ENCODE measurements at places on chromosomes 12 and 14.
A peak's percentile ranks its signal among the peaks of the same experiment; 100 is the strongest.

DNA sequence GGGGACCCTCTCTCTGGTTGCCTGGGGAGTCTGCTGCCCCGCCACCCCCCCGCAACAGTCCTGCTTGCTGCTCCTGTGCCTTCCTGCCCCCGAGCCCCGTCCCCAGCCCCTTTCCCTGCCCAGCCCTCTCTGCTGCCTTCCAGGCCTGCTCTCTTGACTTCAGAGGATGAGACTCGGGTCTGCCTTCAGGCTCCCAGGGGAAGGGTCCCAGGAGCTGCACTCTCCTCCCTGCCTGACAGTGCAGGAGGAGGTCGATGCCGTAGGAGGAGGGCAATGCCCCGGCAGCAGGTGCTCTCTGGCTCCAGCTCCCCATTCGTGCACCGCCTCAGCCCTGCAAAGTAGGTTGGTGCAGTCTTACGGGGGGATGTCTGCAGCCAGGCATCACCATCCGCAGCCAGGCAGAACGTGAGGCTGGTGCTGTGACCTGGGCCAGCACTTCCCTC, 185.1 kb upstream of the C14orf180 start:
- DNase-seq, result no peak

DNA sequence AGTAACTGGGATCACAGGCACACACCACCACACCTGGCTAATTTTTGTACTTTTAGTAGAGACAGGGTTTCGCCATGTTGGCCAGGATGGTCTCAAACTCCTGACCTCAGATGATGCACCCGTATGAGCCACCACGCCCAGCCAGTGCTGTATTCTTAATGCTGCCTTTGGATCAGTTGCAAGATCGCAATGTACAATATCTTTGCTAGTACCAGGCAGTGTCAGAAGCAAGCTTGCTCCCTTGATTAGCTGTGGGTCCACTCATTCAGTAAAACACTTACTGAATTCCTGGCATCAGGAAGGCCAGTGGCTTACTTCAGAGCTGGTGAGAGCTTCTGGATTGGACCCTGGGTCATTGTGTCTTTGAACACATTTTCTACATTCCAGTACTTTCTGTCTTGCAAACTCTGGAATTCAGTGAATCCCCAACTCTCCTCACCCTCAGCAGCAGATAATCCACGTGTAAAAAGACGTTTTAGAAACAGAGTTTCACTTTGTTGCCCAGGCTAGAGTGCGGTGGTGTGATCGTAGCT, 1183.7 kb downstream of the AACS start:
- DNase-seq, result no peak

GRCh38 chr12:56630180-56630632, at the start of gene BAZ2A:
TSS of gene BAZ2A (minus strand) at chr12:56630326. CDS start at chr12:56617530, 12,796 bp downstream.
- DNase-seq, result peak; percentile 84

DNA sequence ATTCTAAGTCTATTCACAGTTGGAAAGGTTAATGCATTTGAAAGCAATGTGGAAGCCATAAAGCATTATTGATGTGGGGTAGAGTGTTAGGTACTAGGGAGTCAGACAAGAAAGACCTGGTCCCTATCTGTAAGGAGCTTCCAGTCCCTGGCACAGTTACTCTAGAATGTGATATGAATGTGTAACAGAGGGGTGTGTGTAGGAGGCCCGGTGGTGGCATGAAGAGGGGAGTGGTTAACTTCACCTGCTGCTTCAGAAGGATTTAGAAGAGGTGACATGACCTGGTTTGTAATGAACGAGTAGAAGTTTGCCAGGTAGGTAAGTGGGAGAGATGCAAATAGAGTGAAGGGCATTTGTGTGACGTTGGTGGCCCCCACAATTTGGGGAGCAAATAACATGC, 15.1 kb upstream of the GALNT6 start:
- DNase-seq, result no peak

DNA sequence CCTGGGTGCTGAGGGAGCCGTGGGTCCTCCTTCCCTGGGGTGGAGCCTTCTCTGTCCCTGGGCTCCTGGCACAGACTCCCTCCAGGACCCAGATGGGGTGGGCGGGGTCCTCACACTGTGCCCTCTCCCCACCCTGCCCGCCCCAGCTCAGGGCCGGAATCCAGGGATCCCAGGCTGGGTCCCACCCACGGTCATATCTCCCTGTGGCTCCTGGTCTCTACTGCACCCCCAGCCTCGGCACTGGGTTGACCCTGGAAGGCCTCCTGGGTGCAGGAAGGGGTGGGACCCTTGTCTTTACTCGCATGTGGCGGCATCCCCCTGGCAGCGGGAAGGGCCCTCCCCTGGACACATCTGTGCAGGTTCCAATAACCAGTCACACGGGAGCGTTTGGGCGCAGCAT, 75.8 kb upstream of the EIF5 start:
- no peak for DNase-seq

DNA sequence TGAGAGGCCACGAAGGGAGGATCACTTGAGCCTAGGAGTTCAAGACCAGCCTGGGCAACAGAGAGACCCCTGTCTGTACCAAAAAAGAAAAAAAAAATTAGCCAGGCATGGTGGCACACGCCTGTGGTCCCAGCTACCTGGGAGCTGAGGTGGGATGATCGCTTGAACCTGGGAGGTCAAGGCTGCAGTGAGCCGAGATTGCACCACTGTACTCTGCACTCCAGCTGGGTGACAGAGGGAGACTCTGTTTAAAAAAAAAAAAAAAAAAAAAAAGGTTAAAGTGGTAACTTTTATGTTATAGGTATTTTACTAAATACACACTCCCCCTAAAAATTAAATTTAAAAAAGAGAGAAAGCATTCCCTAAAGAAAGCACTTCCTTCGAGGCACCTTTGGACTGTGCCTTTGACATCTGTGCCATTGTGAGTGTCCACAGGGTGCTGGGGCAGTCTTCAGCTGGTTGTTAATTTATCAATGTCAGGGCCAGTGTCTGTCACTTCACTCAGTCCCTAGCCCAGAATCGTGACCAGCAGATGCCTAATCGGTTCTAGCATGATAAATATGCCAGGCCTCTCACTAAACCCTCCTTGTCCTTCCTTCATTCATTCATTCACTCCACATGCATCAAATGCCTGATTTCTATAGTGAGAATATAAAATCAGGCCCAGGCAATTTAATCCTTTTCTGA, 63.1 kb downstream of the B4GALNT3 start:
- DNase-seq, result no peak

DNA sequence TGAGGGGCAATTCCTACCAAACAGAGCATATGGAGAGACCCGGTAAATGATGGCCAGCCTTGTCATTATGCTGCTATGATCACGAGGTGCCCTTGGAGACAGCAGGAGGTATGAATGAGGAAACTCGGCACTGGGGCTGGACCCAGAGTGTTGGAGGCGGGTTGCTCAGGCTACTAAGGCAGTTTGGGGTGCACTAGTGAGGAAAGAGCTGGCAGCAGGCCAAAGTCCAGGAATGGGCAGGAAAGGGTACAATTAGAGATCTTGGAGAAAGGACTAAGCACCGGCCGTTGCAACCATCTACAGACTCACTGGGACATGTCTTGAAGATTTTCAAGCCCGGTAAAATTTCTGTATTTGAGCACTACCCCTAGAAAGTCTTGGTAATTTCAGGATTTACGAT, 54.3 kb downstream of the CD9 start:
- no peak for DNase-seq

DNA sequence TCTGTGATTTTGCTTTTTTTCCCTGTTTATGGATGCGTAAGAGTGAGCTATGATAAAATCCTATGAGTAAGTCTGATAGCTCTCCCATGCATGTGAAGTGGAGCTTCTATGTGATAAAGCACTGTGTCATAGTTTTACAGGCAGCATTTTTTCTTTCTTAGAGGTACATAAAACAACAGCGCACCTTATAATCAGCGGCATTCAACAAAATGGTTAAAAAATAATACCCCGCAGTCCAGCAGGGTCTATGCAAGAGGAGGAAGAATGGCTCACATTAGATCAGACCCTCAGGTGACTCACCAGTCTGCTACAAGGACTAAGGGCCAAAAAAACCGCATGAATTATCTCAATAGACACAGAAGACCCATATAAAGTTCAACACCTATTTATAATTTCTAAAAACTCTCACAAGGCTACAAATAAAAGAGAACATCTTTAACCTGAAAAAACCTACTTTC, 33.0 kb upstream of the TMEM179 start:
- DNase-seq, result no peak

- no peak for DNase-seq
Measured at GRCh38 chr14:101732118-101732517, 29.4 kb upstream of the PPP2R5C start.

DNA sequence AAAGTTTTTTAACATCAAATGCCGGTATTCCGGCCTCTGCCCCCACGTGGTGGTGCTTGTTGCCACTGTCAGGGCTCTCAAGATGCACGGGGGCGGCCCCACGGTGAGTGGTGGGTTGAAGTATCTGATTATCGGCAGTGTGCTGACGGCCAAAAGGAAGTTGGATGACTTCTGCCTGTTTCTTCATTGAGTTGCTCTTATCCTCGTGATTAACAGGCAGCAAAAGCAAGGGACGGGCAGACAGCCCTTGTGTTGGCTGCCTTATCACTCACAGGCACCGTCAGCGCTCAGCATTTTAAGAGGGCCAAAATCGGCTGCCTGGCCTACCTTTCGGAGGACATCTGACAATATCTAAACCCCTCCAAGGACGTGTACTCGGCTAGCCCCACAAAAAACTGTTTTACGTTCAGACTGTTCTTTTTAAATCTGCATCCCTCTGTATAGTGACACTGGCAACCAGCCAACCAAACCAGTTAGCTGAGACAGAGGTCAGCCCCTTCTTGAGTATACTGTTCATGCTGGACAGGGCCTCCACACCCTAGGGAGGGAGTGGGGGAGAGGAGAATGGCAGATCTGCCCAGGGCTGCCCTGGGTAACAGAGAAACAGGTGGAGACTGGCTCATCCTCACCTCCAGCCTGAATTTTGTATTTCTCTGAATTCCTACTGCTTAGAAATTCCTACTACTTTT, 22.9 kb upstream of the AKAP5 start:
- DNase-seq, result no peak

GRCh38 chr12:95204141-95204866, 13.0 kb downstream of the FGD6 start:
- peak; percentile 85 for DNase-seq

DNA sequence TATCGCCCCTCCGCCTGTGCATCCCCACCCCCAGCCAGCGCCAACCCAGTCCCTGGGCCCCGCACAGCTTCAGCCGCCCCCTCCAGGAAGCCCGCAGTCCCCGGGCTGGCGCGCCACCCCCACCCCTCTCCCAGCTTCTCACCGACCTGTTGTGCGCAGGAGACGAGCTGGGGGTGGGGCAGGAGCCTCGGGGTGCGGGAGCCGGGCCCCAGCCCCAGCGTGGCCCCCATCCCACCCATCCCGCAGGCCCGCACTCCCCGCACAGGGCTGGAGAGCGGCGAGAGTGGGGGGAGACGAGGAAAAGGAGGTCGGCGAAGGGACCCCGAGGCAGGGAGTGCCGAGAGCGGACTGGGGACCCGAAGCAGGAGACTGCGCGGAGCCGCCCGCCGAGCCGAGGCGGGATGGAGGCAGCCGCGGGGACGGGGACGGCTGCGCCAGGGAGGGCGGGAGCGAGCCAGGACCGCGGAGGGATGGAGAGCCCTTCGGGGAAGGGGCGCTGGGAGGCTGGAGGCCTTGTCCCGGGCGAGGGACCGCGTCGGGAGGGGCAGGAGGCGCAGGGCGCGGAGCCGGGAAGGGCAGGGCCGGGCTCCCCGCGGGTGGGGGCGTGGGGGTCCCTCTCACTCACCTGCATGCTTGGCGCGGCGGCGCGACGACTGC, 498 bp downstream of the PIANP start:
- DNase-seq, result no peak

GRCh38 chr14:67503331-67503730, 14.8 kb upstream of the TMEM229B start:
- no peak for DNase-seq

GRCh38 chr14:68952531-68953195, 26.4 kb downstream of the ACTN1 start:
- DNase-seq, result peak; percentile 65

DNA sequence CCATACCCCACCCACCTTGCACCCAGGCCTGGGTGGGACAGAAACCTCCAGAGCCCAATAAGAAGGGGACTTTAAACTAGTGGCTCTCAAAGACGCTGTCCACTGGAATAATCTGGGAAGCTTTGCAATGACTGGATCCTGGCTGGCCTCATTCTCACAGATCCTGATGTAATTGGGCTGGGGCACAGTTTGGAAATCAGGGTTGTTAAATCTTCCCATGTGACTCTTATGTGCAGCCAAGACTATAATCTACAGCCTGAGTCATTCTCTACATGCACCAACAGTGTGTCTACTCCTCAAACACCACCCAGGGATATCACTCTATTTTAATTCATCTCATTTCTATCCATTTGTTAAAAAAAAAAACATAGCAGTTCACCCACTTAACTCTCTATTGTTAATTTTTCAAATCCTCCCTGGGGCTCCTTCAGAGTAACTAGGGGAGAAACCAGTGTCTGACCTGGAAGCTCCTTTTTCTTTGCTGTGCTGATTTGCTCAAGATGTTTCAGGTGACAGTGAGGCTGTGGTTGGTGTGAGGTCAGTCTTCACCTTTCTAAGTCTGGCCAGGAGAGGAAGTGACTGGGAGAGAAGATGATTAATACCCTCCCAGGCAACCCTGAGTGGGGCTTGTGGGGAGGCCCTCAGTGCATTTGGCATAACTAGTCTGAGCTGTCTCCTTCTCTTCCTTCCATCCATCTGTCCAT, 211.6 kb upstream of the SFSWAP start:
- no peak for DNase-seq

Data from HCEC 1CT (cell line).